Activated CD4-positive, alpha-beta memory T cell treated with anti-CD3 and anti-CD28 coated beads for 36 hours (primary cell): ENCODE measurements at places on chromosomes 16 and 17. TPM values are rescaled to one million over a fixed set of nuclear protein-coding genes. Genes with fewer than 3 reads are reported as not detected.

- no peaks in the 10 kb centered on the region for H3K27me3 ChIP-seq
- no peak overlapping the region for H3K27ac ChIP-seq
- H3K4me3 ChIP-seq: no peak overlapping the region
Measured at GRCh38 chr17:50882851-50883250, 16.7 kb upstream of the TOB1 start.

GRCh38 chr16:85309656-85310587 is 197.7 kb upstream of the CIBAR2 start:
- no peak overlapping the region for H3K27ac ChIP-seq
- peak; percentile 30 for DNase-seq
- peaks cover 2% of the 10 kb centered on the region for H3K27me3 ChIP-seq
- H3K36me3 ChIP-seq: no peaks in the 10 kb centered on the region

DNA sequence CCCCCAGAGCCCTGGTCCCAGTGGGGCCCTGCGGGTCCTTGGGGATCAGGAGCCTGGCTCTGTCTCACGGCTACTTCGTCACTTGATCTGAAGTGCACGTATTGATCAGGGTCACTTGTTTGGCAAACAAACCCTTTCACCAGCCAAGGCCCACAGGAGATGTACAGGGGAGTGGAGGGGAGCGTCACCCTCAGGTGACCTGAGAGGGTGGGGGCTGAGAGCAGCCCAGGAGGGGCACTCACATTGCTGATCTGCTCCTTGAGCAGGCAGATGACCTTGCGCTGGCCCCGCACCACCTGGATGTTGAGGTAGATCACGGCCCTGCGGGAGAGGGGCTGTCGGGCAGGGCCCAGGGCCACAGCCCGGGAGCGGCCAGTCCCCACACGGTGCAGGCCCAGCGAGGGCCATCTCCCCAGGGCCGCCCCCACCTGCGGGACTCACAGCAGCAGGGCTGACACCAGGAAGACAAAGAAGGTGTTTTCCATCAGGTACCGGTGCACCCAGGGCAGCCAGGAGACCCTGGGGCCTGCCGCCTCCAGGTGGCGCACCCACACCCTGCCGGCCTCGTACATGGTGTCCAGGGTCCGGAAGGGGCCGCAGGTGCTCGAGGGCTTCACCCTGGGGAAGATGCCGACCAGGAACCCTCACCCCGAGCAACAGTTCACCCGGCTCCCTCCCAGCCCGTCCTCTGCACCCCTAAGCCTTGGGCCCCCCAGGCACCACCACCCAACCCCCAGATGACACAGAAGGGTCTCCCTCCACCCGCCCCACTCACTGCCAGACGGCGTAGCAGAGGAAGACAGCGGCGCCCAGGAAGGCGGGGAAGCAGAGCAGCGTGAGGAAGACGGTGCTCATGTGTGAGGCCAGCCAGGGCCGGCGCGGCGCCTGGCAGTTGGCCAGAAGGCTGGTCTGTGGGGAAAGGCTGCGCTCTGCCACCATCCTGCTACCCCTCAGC is 11.3 kb downstream of the TMC6 start:
- DNase-seq: no peak
- H3K27ac ChIP-seq: no peak overlapping the region
- peaks cover 41% of the 10 kb centered on the region for H3K36me3 ChIP-seq
- H3K4me1 ChIP-seq: peaks cover 47% of the 10 kb centered on the region

GRCh38 chr16:48556913-48557351 is 53.0 kb downstream of the N4BP1 start:
- H3K27me3 ChIP-seq: no peaks in the 10 kb centered on the region
- H3K27ac ChIP-seq: peak overlapping the region; percentile 63
- H3K4me3 ChIP-seq: no peak overlapping the region
- peaks cover 80% of the 10 kb centered on the region for H3K4me1 ChIP-seq
- peak; percentile 52 for DNase-seq
- H3K36me3 ChIP-seq: peaks cover 29% of the 10 kb centered on the region

GRCh38 chr17:45437465-45438283 is 5.0 kb upstream of the ARHGAP27 start:
- DNase-seq: no peak
- H3K27ac ChIP-seq: no peak overlapping the region
- no peaks in the 10 kb centered on the region for H3K36me3 ChIP-seq
- peaks cover 18% of the 10 kb centered on the region for H3K4me1 ChIP-seq
- no peaks in the 10 kb centered on the region for H3K27me3 ChIP-seq

DNA sequence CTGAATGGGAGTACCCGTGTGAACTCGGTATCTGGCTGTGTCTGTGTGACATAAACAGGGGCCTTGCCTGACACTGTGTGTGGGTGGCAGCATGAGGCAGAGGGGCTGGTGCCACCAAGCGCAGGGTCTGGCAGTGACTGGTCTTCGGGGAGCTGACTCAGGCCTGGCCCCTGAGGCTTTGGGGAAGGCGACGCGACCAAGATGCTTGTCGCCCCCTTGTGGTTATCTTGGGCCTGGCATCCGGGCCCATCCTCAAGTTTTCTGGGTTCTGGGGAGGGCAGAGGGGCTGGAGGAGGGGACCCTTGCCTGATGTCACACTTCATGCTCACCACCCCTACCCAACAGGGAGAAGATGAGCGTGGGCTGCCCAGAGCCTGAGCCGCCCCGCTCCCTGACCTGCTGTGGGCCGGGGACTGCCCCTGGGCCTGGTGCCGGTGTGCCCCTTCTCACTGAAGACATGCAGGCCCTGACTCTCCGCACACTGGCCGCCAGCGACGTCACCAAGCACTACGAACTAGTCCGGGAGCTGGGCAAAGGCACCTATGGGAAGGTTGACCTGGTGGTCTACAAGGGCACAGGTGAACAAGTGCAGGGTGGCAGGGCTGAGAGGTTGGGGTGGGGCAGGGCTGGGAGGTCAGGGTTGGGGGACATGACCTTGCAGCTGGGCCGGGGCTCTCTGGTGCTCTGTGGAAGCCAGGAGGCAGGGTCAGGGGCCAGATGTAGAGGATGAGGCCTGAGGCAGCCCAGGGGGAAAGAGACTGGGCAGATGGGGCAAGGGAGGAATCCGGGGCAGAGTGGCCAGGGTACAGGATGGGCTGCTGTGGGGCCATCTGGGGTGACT is 24.9 kb downstream of the SBK1 start:
- H3K36me3 ChIP-seq: no peaks in the 10 kb centered on the region
- peak; percentile 82 for DNase-seq
- H3K27me3 ChIP-seq: no peaks in the 10 kb centered on the region
- peaks cover 19% of the 10 kb centered on the region for H3K4me1 ChIP-seq
- H3K4me3 ChIP-seq: no peak overlapping the region
- peak overlapping the region; percentile 38 for H3K27ac ChIP-seq

- DNase-seq: peak; percentile 85
- peak overlapping the region; percentile 87 for H3K4me3 ChIP-seq
- peaks cover 20% of the 10 kb centered on the region for H3K4me1 ChIP-seq
- H3K36me3 ChIP-seq: peaks cover 6% of the 10 kb centered on the region
- H3K27me3 ChIP-seq: no peaks in the 10 kb centered on the region
Measured at GRCh38 chr16:1378804-1379303, 27.1 kb downstream of the GNPTG start.

GRCh38 chr16:51621610-51622009 is 470.5 kb upstream of the SALL1 start:
- H3K27ac ChIP-seq: no peak overlapping the region
- no peaks in the 10 kb centered on the region for H3K4me1 ChIP-seq
- H3K27me3 ChIP-seq: no peaks in the 10 kb centered on the region
- H3K36me3 ChIP-seq: no peaks in the 10 kb centered on the region
- DNase-seq: no peak

GRCh38 chr16:80200079-80200478 is 340.7 kb upstream of the DYNLRB2 start:
- DNase-seq: no peak
- H3K36me3 ChIP-seq: no peaks in the 10 kb centered on the region
- peaks cover 30% of the 10 kb centered on the region for H3K27me3 ChIP-seq

- no peaks in the 10 kb centered on the region for H3K27me3 ChIP-seq
- H3K27ac ChIP-seq: peak within 1 kb of the TSS; percentile 78
- no peaks in the 10 kb centered on the region for H3K36me3 ChIP-seq
Measured at GRCh38 chr16:67968400-67969253, at the start of gene SLC12A4. Gene SLC12A4 (minus strand): TSS chr16:67968637. CDS start chr16:67968553, 84 bp downstream.

DNA sequence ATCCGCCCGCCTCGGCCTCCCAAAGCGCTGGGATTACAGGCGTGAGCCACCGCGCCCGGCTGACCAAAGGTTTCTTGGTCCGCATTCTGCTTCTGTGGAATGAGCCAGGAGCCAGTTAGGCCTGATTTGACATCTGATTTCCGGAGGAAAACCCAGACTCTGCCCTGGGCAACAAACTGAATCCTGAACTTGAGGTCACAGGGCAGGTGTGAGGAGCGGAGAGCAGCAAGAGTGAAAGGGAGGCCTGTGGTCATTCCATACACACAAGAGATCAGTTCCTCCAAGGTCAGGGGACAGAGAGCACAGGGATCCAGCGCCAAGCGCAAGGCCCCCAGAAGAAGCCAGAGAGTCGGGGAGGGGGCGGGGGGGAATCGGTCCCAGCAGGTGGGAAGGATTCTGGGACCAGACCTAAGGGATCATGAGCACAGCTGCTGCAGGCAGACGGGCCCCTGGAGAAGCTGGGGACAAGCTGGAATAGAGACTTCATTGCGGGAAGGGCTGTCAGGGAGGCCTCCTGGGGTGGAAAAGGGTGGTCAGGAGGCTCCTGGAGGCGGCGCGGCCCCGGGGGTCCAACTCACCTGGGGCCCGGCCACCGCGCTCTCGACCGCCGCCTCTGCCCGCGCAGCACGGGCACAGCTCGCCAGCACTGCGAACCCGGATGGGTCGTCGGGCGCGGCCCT is 436 bp downstream of the SHPK start:
- H3K27me3 ChIP-seq: no peaks in the 10 kb centered on the region
- peaks cover 5% of the 10 kb centered on the region for H3K36me3 ChIP-seq
- peak overlapping the region; percentile 94 for H3K4me3 ChIP-seq
- H3K27ac ChIP-seq: no peak overlapping the region

GRCh38 chr17:73924909-73925186 is 278.6 kb upstream of the RPL38 start:
- no peaks in the 10 kb centered on the region for H3K36me3 ChIP-seq
- no peak for DNase-seq
- no peaks in the 10 kb centered on the region for H3K4me1 ChIP-seq
- H3K4me3 ChIP-seq: no peak overlapping the region
- no peak overlapping the region for H3K27ac ChIP-seq

DNA sequence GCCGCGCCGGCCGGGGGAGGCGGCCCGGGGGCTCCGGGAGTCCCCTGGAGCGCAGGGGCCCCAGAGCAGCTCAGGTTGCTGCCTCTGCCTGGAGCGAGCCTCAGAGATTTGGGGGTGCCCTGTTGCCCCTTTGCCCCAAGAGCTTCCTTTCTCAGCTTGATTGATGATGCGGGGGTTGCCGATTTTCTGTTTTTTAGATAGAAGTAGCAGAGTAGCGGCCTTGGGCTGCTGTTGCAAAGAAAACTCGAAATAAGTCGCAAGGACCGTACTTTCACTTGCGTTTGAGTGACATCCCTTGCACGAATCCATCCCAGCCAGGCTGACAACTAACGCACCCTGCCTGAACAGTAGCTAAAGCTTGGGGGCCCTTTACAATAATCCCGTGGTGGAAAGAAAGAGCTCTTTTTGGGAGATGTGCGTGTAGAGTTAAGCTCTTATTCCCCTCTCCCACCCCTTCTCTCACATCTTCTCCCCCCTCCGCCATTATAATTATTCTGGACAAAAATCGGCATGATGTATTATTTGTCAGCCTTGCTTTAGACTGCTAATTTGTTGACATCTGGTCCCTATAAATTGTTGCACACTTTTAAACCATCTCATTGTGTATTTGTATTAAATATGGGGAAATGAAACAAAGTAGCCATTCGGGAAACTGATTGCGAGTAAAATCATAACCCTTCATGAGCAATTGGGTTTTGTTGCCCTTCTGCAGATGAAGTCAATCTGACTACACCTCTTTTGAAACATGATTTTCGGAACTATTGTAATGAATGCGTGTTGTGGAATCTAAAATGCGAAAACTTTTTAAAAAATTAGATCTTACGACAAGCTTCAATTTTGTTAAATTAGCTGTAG is 873 bp downstream of the USP10 start:
- DNase-seq: peak; percentile 55
- no peaks in the 10 kb centered on the region for H3K27me3 ChIP-seq
- peaks cover 5% of the 10 kb centered on the region for H3K36me3 ChIP-seq
- peak overlapping the region; percentile 96 for H3K27ac ChIP-seq
- peak overlapping the region; percentile 97 for H3K4me3 ChIP-seq
- H3K4me1 ChIP-seq: peaks cover 38% of the 10 kb centered on the region

- no peaks in the 10 kb centered on the region for H3K36me3 ChIP-seq
- DNase-seq: no peak
- no peak overlapping the region for H3K4me3 ChIP-seq
- H3K27me3 ChIP-seq: peaks cover 16% of the 10 kb centered on the region
- no peak overlapping the region for H3K27ac ChIP-seq
Measured at GRCh38 chr16:22705799-22706198, 108.2 kb upstream of the HS3ST2 start.

GRCh38 chr17:9865586-9865985 is 39.5 kb downstream of the RCVRN start:
- H3K36me3 ChIP-seq: no peaks in the 10 kb centered on the region
- no peaks in the 10 kb centered on the region for H3K4me1 ChIP-seq
- no peak overlapping the region for H3K4me3 ChIP-seq
- peaks cover 5% of the 10 kb centered on the region for H3K27me3 ChIP-seq

DNA sequence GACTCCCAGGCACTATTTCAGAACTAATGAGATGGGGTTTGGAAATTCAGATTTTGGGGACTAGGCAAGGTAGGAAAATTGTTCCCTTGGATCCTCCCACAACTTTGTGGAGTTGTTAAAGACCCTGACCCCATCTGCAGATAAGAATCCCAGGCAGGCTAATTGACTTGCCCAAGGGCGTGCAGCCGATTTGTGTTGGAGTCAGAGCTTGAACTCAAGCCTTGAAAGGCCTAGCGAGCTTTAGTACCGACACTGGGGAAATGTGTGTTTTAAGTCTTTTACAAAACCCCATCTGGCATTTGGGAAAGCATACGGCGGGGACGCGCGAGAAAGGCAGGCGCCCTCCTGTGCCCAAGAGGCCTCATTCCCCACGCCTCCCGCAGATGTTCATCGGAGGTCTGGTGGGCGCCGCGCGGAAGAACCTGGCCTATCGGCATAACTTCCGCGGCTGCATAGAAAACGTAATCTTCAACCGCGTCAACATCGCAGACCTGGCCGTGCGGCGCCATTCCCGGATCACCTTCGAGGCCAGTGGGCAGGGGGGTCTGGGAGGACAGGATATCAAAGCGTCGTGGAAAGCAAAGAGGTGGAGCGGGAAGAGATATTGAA is 4.3 kb downstream of the CNTNAP1 start:
- no peak overlapping the region for H3K27ac ChIP-seq
- no peak for DNase-seq
- H3K4me1 ChIP-seq: peaks cover 17% of the 10 kb centered on the region
- H3K36me3 ChIP-seq: peaks cover 2% of the 10 kb centered on the region
- H3K27me3 ChIP-seq: peaks cover 19% of the 10 kb centered on the region
- H3K4me3 ChIP-seq: no peak overlapping the region

- H3K27ac ChIP-seq: no peak overlapping the region
- H3K36me3 ChIP-seq: no peaks in the 10 kb centered on the region
- H3K27me3 ChIP-seq: no peaks in the 10 kb centered on the region
- no peak overlapping the region for H3K4me3 ChIP-seq
- DNase-seq: no peak
- H3K4me1 ChIP-seq: peaks cover 3% of the 10 kb centered on the region
Measured at GRCh38 chr17:77313831-77314230, 173.1 kb downstream of the SEC14L1 start.

The KRT13 gene
- not detected for total RNA-seq

The TCAP gene
- total RNA-seq: 0.90 TPM

The CD300A gene
- total RNA-seq: 11.3 TPM

The SPAG9 gene
- 58.7 TPM for total RNA-seq

The MYH2 gene
- not detected for total RNA-seq

The RNF222 gene
- not detected for total RNA-seq

The NACA2 gene
- total RNA-seq: not detected

The CDRT15 gene
- total RNA-seq: not detected

The METRNL gene
- total RNA-seq: 62.8 TPM

The VASN gene
- total RNA-seq: 0.07 TPM

The INCA1 gene
- total RNA-seq: 0.40 TPM

The HIC1 gene
- total RNA-seq: 13.1 TPM
